ENCODE measurements at places on chromosomes 2 and 18.

- DNase-seq = no peak
These were observed 11.9 kb downstream of the ADD2 start for GRCh38 chr2:70756128-70756527.

DNA sequence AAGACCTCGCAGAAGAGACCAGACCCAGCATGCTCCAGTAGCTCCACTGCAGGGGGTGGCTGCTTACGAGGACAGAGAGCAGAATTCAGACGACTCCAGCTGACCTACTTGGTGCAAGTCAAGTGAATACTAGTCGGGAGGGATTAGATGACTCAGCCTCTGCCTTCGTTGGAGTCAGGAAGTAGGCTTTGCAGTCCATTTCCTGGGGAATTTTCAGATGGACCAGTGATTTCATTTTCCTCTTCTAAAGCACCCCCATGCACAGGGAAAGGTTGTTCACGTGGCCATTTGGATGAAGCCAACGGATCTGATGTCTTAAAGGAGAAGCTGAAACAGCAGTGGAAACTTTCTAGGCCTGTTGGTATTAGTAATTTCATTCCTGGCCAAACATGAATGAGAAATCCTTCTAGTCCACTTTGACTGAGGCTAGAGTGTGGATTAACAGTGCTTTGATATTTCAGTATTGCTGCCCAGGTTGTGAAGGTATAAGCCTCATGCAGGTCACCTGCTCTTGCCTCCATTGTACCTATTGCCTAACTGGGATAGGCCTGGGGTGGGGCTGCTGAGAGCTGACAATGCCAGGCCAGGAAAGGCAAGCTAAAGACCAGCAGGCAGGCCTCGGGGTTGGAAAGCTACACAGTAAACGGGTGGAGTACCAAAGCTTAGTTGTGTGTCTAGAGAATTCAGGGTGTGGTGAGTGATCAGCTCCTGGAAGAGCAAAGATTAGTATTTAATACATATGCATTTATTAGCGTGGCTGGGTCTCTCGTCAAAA is 117.6 kb upstream of the FOSL2 start:
- no peak for DNase-seq

DNA sequence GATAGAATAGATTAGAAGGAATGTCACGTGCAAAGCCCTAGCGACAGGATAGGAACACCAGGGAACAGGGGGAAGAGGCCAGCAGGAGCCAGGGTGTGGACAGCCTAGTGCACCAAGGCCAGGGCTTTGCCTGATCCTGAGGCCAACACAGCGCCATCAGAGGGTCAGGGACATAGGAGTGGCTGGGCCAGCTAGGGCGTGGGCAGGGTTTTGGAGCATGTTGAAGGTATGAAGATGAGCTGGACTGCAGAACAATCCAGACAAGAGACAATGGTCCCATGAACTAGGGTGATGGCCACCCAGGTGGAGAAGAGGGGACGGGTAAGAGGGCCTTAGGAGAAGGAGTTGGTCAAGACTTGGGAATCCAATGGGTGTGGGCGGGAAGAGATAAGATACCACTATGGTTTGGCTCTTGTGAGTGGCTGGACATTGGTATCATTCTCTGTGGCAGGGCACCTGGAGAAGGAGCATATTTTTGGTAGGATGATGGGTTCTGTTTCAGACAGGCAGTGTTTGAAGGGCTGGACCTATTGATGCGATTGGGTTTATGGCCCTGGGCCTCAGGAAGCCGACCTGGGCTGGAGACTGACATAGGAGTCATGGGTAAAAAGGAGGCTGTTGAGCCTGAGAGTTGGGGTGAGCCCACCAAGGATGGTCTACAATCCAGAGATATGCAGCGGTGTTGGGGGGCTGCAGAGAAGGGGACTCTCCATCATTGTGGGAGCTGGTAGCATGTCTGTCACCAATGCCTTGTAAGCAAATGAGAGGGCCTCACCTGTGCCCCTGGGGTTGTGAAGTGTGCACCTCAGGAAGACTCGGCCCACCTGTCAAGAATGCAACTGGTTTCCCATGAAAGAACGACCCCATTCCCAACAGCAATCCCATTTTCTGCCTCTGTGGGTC is 2.0 kb upstream of the HS1BP3 start:
- no peak for DNase-seq

- DNase-seq = peak; percentile 61
These were observed at the start of gene PTPRM for GRCh38 chr18:7566567-7567473. PTPRM (plus strand) TSS chr18:7567316; CDS start chr18:7567819, 503 bp downstream.

DNA sequence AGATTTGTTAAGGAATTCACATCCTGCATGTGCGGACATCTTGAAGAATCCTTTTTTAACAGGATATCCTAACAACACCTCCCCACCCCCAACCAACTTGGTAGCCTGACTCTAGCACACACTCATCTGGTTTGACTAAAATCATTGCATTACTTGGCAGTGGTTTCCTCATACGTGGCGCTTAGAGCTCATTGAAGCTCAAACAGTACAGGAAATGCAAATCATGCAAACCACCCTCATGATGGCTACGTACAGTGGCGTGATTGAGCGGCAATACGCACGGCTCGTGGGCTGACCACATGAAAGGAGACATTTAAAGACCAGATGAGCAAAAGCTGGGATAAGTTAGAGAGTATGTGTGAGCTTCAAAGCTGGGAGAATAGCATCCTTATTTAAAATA is 336.2 kb downstream of the ZEB2 start:
- DNase-seq = peak; percentile 81

- DNase-seq = no peak
These were observed 10.0 kb upstream of the VPS54 start for GRCh38 chr2:64029116-64029665.

DNA sequence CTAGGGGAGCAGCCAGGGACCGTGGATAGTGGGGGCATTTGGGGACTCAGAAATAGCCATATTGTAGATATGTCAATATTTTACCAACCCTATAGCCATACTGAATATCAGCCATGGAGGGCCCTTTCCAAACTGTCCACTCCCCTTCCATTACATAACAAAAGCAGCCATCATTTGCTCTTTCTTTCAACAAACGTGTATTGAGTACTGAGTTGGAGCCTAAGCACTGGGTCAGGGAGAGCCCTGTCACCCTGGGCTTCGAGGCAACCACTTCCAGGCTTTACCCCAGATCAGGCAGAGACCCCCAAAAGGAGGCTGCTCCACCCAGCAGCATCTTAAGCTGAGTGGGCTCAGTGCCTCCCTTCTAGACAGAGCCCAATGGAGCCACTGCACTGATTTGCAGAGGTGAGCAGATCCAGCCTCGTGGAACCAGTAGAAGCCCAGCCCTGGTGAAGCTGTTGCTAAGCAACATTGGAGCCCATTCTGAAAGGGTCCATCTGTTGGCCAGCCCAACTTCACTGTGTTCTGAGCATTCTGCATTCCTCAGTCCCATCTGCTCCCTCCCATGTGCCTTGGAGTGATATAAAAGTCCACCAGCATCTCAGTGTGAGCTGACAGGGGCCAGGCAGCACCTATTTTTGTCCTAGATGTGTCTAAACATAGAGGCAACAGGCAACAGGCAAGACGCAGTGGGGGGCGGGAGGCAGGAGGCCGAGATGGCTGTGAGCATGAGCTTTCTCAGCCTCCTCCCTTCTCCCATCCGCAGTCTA is 112.1 kb downstream of the PLB1 start:
- no peak for DNase-seq

GRCh38 chr2:121237980-121238665 is 46.9 kb downstream of the TFCP2L1 start:
- DNase-seq = no peak
